ENCODE measurements at places on chromosomes 11 and 22.

GRCh38 chr11:79121351-79121750, 319.5 kb downstream of the TENM4 start:
- no peak for DNase-seq

GRCh38 chr22:34800260-34800980, 265.5 kb upstream of the ISX start:
- DNase-seq, result no peak

GRCh38 chr11:103274025-103274424, 164.8 kb downstream of the DYNC2H1 start:
- no peak for DNase-seq

DNA sequence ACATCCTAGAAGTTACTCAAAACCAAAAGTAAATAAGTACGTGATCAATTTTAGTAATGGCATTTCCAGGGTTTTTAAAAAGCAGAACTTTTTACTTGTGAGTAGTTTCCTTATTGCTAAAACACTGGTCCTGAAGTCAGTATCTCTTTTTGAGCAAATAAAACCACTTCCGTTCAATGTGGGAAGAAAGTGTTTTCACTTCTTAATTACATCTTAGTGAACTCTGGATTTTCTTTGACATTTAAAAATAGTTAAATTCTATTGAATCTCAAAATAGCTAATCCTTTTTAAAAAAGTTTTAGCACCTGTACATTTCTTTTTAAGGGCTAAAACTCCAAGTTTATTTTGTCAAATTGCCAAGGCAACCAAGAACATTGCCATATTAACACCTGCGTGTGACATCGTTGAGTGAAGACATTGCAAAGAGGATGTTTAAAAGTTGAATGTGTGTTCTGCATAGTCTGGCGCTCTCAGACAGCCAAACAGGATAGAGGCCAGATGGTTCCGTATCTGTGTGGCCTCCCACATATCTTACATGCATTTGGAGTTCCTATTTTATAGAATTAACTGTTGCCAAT, 17.2 kb upstream of the OR5B21 start:
- no peak for DNase-seq

DNA sequence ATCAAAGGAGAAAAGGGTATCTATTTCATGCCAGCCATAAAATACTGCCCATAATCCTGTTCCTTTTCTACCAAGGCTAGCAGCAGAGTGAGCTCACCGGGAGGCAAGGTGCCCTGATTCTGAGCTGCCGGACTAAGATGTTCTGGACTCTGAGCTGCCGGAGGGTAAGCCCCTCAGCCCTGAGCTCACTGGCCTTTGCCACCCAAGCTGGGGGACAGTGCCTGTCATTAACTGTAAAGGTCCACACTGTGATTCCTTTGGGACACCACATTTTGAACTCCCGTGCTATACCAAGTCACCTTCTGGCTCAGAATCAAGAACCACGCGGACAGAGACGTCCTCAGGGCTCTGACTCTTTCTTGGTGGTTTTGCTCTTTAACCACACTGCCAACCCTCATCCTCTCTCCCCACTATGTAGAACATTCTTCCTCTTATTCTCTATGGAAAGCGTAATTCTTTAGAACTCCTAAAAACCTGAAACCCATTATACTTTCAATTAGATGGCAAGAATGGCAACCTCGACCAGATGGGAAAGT, 88.4 kb upstream of the BID start:
- DNase-seq, result no peak

- no peak for DNase-seq
Observed at GRCh38 chr11:67366961-67367760, 6.2 kb downstream of the CLCF1 start.

GRCh38 chr22:27198518-27199035, 541.2 kb downstream of the MIAT start:
- no peak for DNase-seq

DNA sequence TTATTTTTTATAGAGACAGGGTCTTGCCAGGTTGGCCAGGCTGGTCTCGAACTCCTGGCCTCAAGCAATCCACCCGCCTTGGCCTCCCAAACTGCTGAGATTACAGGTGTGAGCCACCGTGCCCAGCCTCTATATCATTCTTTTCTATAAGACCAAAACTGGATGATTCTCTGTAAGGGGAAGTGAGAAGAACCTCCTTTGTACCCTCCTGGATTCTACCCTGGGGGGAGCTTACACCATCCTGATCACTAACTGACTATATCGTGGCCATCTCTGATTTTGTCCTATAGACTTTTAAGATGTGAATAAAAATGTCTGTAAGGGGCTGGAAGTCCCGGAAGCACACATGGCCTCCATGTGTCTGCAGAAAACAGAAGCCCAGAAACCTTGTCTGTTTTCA, 9.1 kb downstream of the PIWIL4 start:
- DNase-seq, result no peak

- DNase-seq, result no peak
Observed at GRCh38 chr11:85805387-85805786, 5.6 kb downstream of the SYTL2 start.

DNA sequence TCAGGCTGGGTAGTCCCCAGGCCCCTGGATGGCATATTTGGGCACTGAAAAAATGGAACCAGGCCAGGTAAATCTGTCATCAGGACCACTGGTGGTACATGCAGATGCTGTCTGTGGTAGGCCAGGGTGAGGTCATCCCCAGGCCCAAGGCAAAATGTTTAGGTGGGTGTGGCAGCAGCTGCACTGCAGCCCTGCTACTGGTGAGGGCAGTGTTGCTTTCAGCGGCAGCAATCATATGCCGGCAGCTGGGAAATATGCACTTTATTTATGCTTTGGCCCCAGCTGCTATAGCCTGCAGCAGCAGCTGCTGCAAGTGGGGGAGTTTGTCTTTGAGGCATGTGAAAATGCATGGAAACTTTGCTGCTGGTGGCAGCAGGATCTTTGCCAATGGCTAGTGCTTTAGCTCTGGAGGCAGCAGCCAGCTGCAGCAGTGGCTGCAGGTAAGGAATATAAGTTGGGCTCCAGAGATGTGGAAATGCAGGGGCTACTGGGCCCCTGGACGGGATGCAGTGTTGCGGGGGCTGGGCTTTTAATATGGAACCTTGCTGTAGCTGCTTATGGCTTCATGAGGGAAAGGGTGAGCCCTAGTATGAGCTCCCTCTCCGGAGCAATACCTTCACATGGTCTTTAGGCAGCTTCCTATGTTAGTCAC, 365.7 kb upstream of the CADM1 start:
- DNase-seq, result no peak

- DNase-seq, result no peak
Observed at GRCh38 chr11:69396051-69396947, 85.2 kb upstream of the LINC01488 start.

GRCh38 chr11:32510039-32510438, 73.6 kb upstream of the EIF3M start:
- no peak for DNase-seq

GRCh38 chr11:61121192-61121831, 19.0 kb downstream of the CD5 start:
- DNase-seq, result no peak

DNA sequence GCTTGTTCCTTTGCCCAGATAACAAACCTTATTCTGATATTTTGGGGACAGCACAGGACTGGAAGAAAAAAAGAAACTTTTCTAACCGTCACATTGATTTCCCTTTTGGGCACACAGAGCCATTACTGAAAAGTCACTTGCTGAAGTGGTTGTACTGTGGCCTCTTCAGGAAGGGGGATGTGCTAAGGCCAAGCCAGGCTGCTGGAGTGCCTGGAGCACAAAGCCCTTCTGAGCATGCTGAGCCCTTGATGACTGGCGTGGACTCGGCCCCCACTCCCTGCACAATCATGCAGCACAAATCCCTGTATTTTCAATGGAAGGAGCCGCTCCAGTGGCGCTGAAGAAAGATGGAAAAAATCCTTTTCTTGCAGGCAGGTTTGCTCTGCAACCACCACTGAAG, 164.2 kb downstream of the NTM start:
- DNase-seq, result no peak

Data from stimulated activated CD4-positive, alpha-beta T cell treated with anti-CD3 and anti-CD28 coated beads, Interleukin-2, amount 100 ng/mL, for 4 hours (primary cell).